ENCODE measurements at places on chromosomes 4 and X. TPM values are rescaled to one million over a fixed set of nuclear protein-coding genes. Genes with fewer than 3 reads are reported as not detected.

Gene AFF2
- not detected for total RNA-seq

Gene CFI
- 39.3 TPM for total RNA-seq

Gene PHEX
- total RNA-seq: 1.1 TPM

Gene PABPC1L2A
- not detected for total RNA-seq

Gene PNMA5
- not detected for total RNA-seq

Gene KLF8
- 3.3 TPM for total RNA-seq

Gene ASB12
- total RNA-seq: 0.14 TPM

Gene USP27X
- 2.7 TPM for total RNA-seq

Gene KCND1
- 0.36 TPM for total RNA-seq

Gene CABS1
- not detected for total RNA-seq

Gene ENAM
- under 0.01 TPM for total RNA-seq

Gene REELD1
- not detected for total RNA-seq

Gene COL4A6
- 2.1 TPM for total RNA-seq

Gene SPARCL1
- not detected for total RNA-seq

Gene CTAG2
- not detected for total RNA-seq

Gene BGN
- 34.2 TPM for total RNA-seq

Gene GAGE12H
- not detected for total RNA-seq

Gene DDX60
- total RNA-seq: 17.7 TPM

Gene SPANXN4
- total RNA-seq: not detected

Gene AFF1
- 43.6 TPM for total RNA-seq

Gene ZMAT1
- total RNA-seq: 4.0 TPM

Gene GLRB
- 5.6 TPM for total RNA-seq

Gene TRIML2
- not detected for total RNA-seq

Gene SSX1
- not detected for total RNA-seq

Gene BMPR1B
- 0.66 TPM for total RNA-seq

Gene AADAT
- 0.93 TPM for total RNA-seq

Gene RAB9B
- 0.40 TPM for total RNA-seq

Gene PF4V1
- not detected for total RNA-seq

Gene PDE6B
- 1.1 TPM for total RNA-seq

Measured in thoracic aorta endothelial cell (primary cell).